Esophagus muscularis mucosa (tissue), 4 donors: ENCODE measurements at places on chromosomes 6 and 20. TPM values are rescaled to one million over a fixed set of nuclear protein-coding genes. Genes with fewer than 3 reads are reported as not detected.

PBOV1 gene
- not detected for total RNA-seq

GRCh38 chr20:17816804-17817587 lies 117.2 kb downstream of the BANF2 start:
- DNase-seq, result no peak

ZBP1 gene
- total RNA-seq, result 0.33 TPM

DNA sequence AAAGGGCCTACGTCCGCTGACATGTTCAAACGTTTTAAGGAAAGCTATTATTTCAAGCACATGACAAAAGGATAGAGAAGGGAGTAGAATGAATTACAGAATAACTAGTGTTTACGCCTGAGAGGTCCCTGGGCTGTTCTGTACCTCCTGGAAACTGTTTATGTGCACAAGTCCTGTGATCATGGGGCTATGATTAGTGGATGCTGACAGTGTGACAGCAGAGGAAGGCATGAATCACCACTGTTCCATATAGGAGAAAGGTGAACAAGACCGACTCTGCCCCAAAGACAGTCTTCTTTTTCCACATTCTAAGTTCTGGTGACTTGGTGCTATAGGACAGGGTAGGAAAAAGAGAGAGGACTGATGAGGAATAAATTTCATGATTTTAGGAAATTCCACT lies 249.2 kb upstream of the PRDM1 start:
- no peak for DNase-seq

DNA sequence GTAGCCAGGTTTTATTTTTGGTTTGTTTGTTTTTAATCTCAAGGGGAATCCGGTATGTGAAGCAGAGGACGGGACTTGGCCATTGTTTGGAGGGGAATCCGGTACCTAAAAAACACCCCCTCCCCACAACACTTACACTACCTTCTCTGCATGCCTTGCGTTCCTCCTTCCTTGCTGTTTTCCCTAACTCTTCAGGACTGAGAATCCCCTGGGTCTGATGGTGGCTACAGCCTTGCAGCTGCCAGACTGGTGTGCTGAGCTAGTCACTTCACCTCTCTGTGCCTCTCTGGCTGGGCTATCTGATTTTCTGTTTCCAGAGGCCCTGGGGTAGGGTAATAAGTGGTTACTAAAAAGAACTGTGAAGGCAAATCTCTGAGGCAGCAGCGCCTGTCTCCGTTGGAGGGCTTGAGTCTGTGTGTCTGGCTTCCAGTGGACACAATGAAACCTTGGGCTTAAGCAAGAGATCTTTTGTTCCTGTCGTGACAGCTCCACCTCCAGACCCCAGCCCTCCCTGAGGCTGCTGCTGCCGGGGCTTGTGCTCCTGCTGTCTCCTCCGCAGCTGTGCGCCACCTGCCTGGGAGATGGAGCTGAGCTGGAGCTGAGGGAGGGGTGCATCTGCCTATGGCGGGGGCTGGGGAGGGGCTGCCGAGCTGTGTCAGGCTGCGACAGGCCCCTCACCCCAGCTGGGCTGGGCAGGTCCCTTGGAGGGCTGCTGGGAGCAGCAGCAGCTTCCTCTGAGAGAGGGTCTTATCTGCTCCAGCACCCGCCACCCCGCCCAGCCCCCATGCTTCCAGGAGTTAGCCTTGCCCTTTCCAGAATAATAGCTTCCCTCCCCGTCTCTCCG lies 65.8 kb upstream of the CCDC167 start:
- DNase-seq, result no peak

- DNase-seq, result no peak
Observed at GRCh38 chr6:122285292-122285913, 114.0 kb upstream of the HSF2 start.

MC3R gene
- total RNA-seq, result not detected

DNA sequence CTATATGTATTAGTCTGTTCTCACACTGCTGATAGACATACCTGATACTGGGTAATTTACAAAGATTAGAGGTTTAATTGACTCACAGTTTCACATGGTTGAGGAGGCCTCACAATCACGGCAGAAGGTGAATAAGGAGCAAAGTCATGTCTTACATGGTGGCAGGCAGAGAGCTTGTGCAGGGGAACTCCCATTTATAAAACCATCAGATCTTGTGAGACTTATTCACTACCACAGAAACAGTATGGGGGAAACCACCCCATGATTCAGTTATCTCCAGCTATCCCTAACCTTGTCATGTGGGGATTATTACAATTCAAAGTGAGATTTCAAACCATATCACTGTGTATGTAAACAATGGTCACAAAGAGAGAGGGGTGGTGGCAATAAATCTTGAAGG lies 6.6 kb downstream of the CST8 start:
- no peak for DNase-seq

- DNase-seq, result no peak
Observed at GRCh38 chr20:46710153-46710913, 884 bp downstream of the SLC2A10 start.

GRCh38 chr6:144434308-144434990 lies 149.3 kb downstream of the UTRN start:
- no peak for DNase-seq

NR2E1 gene
- not detected for total RNA-seq

TCP1 gene
- 117 TPM for total RNA-seq

TPBG gene
- 118 TPM for total RNA-seq

ATP9A gene
- 44.4 TPM for total RNA-seq
